ENCODE measurements at places on chromosomes 2 and 18.

DNA sequence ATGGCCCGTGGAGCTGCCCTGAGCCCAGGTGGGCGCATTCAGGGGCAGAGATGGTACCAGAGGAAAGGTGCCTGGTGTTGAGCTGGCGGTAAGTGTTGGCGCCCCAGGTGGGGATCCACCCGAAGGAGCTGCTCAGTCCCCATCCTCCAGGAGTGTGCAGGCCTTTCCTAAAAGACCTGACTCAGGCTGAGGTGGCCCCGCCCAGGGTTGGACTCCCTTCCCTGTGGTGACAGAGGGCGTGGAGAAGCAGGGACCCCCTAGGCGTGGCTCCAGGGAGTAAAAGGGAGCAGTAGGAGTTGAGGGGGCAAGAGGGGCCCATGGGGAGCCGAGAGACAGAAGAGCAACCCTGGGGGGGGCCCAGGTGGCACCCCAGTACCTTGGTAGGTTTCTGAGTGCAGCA is 2.4 kb downstream of the OXER1 start:
- DNase-seq = no peak

GRCh38 chr2:67486041-67486796 is 89.1 kb downstream of the ETAA1 start:
- DNase-seq = no peak

GRCh38 chr2:72146347-72147302 is 1.0 kb downstream of the CYP26B1 start:
- DNase-seq = no peak

DNA sequence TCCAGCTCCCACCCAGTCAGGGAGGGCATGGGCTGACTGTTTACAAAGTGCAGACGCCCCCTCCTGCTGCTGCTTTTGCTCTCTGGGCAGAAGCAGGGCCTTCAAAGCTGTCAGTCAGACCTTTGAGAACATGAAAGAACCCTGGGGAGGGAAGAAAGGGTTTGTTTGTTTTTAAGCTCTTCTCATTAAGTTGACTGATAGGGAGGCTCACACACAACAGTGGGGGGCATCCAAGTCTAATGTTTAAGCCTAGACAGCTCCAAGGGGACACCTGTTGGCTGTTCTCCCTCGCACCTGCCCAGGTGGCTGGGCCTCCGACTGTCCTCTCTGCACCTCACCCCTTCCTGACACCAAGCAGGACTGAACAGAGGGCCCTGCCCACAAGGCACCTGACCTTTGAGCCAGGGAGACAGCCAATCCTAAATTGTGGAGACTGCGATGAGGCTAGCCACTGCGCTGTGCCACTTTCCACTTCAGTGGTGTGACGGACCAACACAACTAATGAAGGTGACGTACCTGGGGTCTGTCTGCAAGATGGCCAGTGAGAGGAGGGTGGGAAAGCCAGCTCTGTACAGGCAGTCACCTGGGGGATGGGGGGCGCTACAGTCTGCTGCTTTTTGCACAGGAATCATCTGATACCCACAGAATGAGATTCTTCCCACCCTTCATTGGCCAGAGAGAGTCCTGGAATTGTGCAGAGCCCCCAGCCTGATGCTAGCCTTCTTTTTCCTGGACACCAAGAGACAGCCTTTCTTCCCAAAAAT is 16.3 kb downstream of the ST6GAL2 start:
- DNase-seq = no peak

- no peak for DNase-seq
Measured at GRCh38 chr2:56674084-56674483, 490.3 kb downstream of the CCDC85A start.

- DNase-seq = no peak
Measured at GRCh38 chr2:55809875-55810621, 113.5 kb downstream of the EFEMP1 start.

DNA sequence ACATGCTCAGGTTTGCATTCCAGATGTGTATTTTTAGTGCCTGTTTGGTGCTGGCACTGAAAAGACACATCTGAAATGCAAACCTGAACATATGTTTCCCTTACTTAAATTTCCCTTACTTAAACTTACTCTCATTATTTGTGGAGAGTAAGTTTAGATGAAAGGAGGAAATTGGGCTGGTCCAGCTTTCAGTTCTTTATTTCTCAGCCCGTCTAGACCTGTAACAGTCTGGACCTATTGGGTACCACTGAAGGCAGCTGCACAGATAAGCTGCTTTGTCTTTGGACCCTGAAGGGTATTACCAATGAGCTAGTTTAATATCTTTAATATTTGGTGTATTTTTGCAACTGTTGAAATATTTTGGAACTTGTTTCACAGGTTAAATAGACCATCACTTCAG is 17.0 kb upstream of the DSG3 start:
- DNase-seq = no peak

DNA sequence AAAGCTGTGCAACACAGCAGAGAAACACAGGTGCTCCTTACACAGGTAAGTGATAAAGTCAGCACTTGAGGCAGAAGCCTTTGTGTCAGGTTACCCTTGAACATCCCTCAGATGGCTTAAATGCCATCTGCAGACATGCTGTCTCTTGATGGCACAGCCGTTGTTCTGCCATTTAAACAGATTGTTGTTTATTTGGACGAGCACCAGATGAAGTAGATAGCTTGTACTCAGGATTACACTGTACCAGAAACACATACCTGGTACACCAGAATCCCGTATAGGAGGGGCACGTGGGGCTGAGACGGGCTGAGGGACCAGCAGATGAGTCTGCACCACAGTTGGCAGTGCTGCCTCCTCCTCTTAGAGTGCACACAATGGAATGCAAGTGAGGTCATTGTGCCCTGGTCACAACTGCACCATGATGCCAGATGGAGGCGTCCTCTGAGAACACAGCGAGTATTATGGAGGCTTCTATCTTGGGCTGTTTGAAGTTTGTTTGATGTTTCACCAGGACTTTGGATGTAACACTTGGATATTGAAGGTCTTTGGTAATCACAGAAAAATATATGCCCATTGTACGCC is 143.0 kb downstream of the TANC1 start:
- DNase-seq = peak; percentile 51

DNA sequence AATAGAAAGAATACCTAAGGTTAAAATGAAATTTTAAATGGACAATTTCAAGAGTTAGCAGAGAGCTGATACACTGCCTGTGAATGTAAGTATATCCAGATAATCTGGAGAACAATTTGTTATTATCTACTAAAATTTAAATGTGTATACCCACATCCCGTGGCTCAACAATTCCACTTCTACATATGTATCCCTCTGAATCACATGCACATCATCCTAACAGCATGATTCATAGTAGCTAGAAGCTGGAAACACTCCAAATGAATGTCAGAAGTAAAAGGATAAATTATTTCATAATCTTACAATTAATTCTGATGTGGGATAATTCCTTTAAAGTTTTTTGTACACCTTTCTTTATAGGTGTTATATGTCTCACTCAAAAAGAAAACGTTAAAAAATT is 87.9 kb downstream of the CNTNAP5 start:
- DNase-seq = no peak

DNA sequence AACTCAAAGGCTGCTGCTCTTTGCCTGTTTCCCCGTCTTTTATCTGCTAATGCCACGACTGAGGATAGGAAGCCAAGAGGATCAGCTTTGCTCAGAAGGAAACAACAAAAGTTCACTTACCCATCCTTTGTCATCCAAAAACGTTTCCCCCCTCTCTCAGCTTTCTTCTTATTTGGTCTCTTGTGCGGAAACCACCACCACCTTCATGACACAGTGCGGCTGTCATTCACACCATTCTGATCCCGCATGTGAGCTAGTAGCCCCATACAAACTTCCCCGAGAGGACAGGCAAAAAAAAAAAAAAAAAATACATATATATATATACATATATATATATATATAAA is 656 bp downstream of the LRRTM4 start:
- no peak for DNase-seq

GRCh38 chr2:128809259-128809636 is 490.6 kb upstream of the HS6ST1 start:
- no peak for DNase-seq

DNA sequence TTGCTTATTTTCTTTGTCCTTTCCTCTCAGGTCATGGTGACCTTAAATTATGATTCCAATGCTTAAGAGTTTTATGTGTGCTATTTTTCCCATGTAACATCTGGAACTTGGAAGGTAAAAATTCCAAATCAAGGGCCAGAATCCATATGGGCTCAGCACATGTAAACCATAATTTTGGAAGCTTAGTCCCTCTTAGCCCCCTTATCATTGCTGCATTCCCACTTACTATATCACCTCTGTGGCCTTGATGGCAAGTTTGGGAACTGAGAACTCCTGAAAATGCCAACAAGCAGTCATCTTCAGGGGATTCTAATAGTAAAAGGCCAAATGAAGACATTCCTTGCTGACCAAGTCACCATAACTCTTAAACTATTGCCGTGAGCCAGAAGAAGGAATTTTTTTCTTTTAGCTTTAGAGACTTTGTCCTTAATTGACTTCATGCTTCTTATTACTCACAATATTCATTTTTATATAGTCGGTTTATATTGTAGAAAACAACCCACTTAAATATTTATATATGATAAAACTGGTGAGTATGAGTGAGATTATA is 251.4 kb downstream of the SLC8A1 start:
- DNase-seq = no peak

- DNase-seq = no peak
Measured at GRCh38 chr18:49227441-49228165, 232.8 kb downstream of the DYM start.

DNA sequence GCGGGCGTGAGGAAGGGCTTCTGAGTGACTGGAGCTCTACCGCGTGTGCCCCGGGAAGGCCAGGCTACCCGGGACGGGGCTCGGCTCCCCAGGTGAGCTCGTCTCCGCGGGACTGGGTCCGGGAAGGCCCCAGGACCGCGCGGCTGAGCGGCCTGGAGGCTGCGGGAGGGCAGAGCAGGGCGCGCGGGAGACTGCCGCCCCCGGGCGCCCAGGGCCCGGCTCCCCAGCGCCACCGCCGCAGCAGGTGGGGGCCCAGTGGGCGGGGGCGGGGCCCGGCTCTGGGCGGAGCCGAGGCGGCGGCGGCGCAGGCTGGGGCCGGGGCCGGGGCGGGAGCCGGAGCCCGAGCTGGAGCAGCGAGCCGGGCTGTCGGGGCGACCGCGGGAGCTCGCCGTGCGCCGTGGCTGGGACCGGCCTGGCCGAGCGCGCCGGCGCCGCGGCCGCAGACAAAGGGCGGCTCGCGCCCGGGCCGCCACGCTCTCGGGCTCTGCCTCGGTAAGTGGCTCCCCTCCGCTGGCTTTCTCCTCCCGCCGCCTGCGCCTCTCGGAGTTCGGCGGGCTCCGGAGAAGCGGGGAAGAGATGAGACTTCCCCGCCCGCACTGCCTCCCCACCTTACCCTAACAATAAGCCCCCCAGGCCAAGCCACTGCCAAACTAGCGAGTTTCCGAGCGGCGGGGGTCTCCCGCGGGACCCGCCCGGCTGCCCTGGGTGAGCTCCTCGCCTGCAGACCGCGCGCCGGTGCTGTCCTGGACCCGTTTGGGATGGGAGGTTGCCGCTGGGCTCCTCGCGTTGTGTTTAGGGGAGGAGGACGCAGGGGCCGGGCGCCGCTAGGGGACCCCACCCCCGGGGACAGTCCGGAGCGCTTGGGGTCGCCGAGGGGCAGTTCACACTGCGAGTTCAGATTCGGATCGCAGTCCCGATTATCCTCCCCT is at the start of gene MAPK4:
MAPK4 (plus strand) TSS at position 336 of the 929 bp plus-strand sequence. CDS start 103,872 bp downstream, outside the sequence.
- peak; percentile 34 for DNase-seq

GRCh38 chr2:110864176-110864575 is 131.8 kb downstream of the ACOXL start:
- DNase-seq = no peak

- peak; percentile 46 for DNase-seq
Measured at GRCh38 chr2:16774980-16775898, 109.6 kb upstream of the CYRIA start.

DNA sequence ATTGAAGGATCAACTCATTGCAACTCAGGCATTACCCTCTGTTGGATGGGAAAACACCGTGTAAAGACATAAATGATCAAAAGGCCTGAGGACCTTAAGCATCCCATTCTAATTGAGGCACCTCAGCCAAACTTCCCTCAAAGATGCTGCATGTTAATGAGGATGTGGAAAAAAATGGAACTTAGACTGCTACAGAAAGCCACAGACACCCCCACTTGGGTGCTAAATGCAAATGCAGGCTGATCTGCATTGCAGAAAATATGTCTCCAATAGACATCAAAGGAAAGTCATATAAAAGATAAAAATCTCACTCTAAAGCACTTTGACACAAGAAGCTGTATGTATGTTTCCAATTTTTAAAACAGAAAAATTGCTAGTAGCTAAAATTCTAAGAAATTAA is 504.7 kb downstream of the KCNJ3 start:
- no peak for DNase-seq

DNA sequence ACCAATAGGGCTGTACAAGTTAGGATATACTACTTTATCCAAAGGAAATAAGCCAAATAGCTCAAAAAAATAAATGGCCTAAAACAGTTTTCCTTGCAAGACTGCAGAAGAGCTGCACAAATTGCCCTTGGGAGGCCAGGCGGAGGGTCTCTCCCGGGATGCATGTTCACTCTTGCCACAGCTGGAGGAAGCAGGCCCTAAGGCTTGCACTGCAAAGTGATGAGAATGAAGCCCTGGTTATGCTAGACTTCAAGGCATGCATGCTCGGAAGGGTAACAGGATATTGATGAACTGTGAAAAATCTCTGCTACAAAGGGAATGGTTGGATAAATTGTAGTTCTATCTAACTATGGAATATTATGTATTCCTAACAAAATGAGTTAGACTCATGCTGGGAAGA is 27.5 kb upstream of the LDLRAD4 start:
- DNase-seq = no peak

DNA sequence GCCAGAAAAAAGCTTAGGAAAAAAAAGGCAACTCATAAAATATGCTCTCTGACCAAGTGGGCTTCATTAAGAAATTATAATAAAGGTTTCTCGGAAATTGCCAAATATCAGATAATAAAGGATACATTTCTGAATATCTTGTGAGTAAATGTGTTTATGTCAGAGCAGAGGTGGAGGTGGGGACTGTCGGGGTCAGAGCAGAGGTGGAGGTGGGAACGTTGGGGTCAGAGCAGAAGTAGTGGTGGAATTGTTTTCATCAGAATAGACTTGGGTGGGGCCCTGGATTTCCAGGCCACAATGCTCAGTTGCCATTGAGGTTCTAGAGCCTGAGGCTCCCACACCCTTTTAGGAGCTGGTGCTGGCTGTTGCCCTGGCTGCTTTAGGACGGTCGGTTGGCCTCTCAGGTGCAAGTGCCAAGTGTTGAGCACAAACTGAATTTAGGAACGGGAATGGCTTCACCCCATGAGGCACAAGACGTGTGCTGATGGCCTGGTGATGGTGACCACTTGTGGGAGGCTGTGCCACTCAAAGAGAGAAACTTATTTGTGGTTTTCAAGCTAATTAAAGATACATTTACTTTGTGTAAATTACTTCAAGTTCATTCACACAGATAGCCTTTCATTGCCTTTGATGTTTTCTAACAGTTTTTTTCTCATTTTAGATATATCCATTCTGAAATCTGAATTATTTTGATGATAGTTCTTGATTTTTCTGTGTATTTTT is 131.5 kb downstream of the ATP9B start:
- DNase-seq = peak; percentile 47

- no peak for DNase-seq
Measured at GRCh38 chr2:38549851-38550250, 52.9 kb downstream of the HNRNPLL start.

GRCh38 chr2:46984040-46984439 is 68.4 kb upstream of the MCFD2 start:
- no peak for DNase-seq

All from nucleus accumbens (tissue), 56 donors.